Aorta (tissue), 5 donors: ENCODE measurements at places on chromosomes 3 and 15.
A peak's percentile ranks its signal among the peaks of the same experiment; 100 is the strongest.

DNA sequence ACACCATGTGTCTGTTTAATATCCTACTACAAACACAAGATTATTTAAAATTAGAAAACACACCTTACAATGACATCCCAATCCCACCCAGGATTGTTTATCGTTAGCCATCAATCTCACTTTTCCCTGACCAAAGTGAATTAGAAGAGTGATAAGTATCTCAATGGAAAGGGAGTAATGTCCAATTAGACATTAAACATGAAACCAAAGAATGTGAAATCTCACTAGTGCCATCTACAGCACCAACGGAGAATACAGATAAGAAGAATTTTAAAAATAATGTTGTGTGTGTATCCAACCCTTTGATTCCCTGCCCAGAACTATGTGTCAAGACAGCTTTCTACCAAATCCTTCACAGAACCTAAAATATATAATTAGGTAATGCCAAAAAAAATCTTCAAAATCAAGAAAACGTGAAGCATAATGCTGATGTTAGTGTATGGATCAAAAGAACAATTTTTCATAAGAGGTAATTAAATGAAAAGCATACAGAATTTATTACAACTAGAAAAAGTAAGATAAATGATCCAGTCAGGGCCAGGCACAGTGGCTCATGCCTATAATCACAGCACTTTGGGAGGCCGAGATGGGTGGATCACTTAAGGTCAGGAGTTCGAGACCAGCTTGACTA, 64.2 kb downstream of the SCAPER start:
- DNase-seq: no peak

GRCh38 chr3:38653685-38654537, 4.4 kb upstream of the SCN5A start:
- no peak for DNase-seq

DNA sequence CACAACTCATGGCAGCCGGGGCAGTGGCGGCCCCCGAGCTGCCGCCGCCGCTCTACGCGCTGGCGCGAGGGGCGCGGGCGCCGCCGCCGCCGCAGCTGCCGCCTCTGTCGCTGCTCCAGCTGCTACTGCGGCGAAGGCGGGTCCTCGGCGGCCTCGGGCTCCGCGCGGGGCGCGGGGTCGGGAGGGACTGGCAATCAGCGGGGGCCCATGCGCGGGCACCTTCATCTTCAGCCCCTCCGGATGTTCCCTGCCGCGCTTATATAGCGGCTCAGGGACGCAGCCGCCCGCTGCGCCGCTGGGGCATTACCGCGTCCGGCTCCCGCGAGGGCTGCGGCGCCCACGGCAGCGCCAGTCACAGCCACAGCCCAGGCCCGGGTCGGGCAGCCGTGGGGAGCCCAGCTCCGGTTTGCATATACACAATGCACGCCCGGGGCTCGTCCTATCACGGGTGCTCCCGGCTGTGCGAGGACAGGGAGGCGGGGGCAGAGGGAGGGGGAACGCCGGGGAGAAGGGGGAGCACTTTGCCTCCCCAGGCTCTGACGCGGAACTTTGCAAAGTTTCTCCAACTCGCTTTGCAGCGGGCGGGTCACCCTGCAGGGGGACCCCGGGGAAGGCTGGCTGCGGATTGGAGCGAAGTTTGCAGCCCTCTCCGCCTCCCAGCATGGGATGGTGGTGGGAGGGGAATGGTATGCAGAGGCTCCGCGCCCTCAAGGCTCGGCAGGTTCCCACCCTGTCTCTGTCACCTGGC, at the start of gene VGLL3:
VGLL3 (minus strand) TSS at position 416 of the 748 bp plus-strand sequence; CDS start at position 10, 406 bp downstream.
- peak; percentile 92 for DNase-seq

- no peak for DNase-seq
Observed at GRCh38 chr3:77191014-77191413, 151.1 kb downstream of the ROBO2 start.

DNA sequence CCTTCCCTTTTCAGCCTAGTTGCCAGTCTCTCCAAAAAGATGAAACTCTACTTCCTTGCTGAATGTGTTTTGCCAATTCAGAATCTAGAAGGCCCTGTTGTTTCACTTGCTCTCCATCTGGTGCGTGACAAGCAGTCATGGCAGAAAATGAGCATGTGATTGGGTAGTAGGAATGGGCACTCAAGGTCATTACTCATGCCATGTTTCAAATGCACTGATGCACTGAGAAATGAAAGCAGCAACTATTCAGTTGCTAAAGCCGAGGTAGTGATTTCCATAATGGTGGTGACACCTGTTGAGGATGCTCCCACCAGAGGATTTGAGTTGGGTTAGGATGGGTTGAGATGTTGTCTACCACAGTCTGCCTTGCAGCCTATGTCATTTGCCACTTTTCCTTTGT, 12.7 kb downstream of the ZBTB38 start:
- no peak for DNase-seq

DNA sequence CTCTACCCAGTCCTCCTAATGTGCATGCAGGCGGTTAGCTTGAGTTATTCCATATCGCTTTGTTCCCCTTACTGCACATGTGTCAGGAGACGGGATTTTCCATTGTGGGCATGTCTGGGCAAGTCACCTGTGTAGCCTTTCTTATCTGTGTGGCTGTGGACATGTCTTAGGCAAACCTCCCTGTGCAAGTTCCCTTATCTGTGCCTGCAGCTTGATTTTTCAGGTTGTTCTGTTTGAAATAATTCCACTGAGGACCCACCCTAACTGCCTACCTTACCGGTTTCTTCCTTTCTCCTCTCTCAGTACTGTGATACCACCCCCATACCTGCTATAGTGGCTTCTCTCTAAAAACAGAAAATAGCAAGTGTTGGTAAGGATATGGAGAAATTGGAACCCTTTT, 113.6 kb downstream of the NEO1 start:
- no peak for DNase-seq

- no peak for DNase-seq
Observed at GRCh38 chr3:8499181-8499611, 2.4 kb upstream of the LMCD1 start.

GRCh38 chr15:84035399-84035766, 200.2 kb upstream of the GOLGA6L4 start:
- no peak for DNase-seq

GRCh38 chr3:64687086-64687780, 567 bp downstream of the ADAMTS9 start:
- peak; percentile 55 for DNase-seq

GRCh38 chr3:143753006-143753405, 95.3 kb downstream of the SLC9A9 start:
- DNase-seq: no peak

GRCh38 chr3:113354307-113354706, 87.0 kb downstream of the CFAP44 start:
- DNase-seq: no peak

DNA sequence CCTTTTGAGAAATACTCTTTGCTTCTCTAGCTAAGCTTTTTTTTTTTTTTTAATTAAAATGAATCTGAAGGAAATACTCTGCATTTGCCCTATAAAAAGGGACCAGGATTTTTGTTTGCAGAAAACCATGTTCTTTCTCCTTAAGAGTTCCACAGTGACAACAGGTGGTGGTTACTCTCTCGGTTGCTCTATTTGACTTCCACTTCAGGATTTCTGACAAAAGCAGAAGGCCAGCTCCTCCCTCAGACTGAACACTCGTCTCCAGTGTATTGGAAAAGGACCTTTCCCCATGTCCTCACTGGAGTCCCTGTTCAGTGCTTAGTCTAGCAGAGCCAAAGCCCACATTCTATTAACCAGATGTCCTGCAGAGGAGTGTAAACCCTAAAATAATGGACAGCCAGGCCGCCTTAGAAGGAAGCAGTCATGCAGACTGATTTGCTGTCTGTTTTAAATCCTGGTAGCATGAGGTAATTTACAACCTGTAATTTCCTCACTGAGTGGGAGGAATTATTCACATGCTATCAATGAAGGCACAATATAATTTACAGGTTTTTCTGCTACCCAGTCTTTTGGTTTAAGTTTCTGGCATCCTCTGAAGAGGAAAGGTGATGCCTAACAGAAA, 599.3 kb downstream of the PYDC2 start:
- no peak for DNase-seq

- no peak for DNase-seq
Observed at GRCh38 chr3:58724336-58724735, 57.8 kb upstream of the FAM3D start.

DNA sequence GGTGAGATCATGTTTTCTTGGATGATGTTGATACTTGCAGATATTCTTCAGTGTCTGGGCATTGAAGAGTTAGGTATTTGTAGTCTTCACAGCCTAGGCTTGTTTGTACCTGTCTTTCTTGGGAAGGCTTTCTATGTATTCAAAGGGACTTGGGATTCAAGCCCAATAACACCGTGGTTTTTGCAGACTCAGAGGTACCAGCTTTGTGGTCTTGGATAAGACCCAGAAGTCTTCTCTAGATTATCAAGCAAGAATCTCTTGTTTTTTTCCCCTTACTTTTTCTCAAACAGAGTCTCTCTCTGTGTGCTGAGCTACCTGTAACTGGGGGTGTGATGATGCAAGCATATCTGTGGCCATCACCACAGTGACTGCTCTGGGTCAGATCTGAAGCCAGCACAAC, 42.7 kb upstream of the CCK start:
- DNase-seq: no peak

GRCh38 chr3:192133271-192133670, 594.1 kb downstream of the FGF12 start:
- DNase-seq: no peak

GRCh38 chr3:15635121-15635661, 33.6 kb downstream of the BTD start:
- peak; percentile 57 for DNase-seq

- DNase-seq: no peak
Observed at GRCh38 chr3:105781871-105782270, 86.9 kb downstream of the CBLB start.

- peak; percentile 90 for DNase-seq
Observed at GRCh38 chr3:49903451-49904424, at the start of gene MST1R. Gene MST1R (minus strand): TSS chr3:49903873. CDS start chr3:49903609, 264 bp downstream.

DNA sequence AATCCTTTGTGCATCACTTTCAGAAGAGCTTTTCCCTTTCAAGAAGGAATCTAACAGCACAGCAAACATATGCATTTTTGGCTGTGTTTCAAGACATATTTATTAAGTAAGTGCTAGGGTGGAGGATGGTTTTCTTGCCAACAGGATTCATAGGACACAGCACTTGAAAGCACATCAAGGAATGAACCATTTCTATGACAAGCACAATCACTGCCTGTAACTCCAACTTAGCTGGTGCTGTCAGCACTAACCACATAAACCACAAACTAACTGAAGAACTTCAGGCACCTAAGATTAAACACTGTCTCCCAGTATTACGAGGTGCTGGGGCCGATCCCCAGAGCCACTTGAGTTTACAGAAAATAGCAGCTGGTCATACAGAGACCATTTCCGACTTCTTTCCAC, 35.4 kb upstream of the SPRED1 start:
- DNase-seq: no peak

GRCh38 chr15:41331833-41332193, 578 bp downstream of the OIP5 start:
- DNase-seq: no peak

DNA sequence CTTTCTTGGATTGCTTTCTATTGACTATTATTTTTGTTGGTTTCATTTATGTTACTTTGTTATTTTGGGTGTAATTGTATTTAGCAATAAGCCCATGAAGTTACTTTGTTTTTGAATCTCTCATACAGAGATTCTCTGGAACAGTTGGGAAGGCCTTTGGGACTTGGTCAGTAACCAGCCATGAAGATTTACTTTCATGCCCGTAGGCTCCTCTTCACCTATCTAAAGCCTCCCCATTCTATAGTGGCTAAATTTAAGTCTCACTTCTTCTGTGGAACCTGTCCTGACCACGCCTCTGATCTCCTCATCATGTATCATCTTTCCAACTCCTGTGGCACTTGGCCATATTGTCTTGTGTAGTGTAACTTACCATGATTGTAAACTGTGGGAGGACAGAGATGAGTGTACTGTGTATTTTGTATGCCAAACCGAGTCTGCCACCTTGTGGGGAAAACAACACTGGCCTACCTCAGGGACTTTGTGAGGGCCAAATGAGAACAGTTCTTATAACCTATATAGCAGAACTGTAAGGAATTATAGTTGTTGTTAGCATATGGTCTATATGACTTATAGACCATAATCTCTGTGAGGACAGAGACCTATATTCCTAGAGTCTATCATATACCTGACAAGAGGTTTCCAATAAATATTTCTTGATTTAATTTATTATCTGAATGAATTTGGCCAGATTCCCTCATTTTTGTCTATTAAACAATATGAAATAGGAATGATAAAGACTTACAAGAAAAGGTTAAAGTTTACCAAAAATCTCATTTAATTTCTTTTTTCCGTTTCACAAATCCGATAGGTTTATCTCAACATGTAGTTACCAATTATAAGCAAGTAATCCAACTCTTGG, 75.0 kb downstream of the STARD9 start:
- no peak for DNase-seq

- DNase-seq: no peak
Observed at GRCh38 chr3:122623031-122623829, 45.8 kb downstream of the PARP15 start.

GRCh38 chr3:47024932-47025331, 45.5 kb downstream of the NBEAL2 start:
- DNase-seq: no peak

DNA sequence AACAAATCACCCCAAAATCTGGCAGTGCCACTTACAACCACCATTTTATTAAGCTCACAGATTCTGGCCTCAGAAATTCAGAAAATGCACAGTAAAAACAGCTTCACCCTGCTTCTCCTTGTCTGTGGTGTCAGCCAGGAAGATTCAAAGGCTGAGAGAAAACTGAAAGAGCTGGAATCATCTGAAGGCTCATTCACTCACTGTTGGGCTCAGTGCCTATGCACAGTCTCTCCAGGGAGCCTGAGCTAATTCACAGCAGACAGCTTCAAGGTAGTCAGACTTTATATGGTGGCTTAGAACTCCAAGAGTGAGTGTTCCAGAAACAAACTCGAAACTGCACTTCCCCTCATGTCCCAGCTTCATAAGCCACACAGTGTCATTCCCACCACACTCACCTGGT, 16.5 kb upstream of the PLOD2 start:
- DNase-seq: no peak

GRCh38 chr3:127107002-127107401, 85.9 kb upstream of the PRR23E start:
- no peak for DNase-seq

GRCh38 chr3:144181062-144181461, 209.4 kb downstream of the DIPK2A start:
- DNase-seq: no peak

- no peak for DNase-seq
Observed at GRCh38 chr15:74548241-74548640, 7.2 kb downstream of the ARID3B start.

DNA sequence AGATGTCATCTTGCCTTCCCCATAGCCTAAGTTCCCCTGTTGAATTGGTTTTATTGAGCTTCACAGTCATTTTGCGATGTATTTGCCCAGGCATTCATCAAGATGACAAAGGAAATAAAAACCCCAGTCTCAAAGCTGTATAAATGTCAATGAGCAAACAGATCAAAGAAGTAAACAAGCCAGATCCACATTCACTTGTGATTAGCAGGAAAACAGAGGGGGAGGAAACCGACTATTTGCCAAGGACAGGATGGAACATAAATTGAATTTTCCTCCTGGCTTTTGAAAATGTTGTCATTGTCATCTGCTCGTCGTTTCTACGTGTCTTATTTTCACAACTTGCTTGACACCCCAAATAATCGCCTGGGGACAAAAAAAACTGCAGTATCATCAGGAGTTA, 83.5 kb downstream of the SV2B start:
- DNase-seq: no peak

- DNase-seq: no peak
Observed at GRCh38 chr3:114746502-114746901, 400.6 kb downstream of the ZBTB20 start.
